ENCODE measurements at places on chromosomes 5 and 9. TPM values are rescaled to one million over a fixed set of nuclear protein-coding genes. Genes with fewer than 3 reads are reported as not detected.

Gene NEURL1B
- total RNA-seq = 35.0 TPM

DNA sequence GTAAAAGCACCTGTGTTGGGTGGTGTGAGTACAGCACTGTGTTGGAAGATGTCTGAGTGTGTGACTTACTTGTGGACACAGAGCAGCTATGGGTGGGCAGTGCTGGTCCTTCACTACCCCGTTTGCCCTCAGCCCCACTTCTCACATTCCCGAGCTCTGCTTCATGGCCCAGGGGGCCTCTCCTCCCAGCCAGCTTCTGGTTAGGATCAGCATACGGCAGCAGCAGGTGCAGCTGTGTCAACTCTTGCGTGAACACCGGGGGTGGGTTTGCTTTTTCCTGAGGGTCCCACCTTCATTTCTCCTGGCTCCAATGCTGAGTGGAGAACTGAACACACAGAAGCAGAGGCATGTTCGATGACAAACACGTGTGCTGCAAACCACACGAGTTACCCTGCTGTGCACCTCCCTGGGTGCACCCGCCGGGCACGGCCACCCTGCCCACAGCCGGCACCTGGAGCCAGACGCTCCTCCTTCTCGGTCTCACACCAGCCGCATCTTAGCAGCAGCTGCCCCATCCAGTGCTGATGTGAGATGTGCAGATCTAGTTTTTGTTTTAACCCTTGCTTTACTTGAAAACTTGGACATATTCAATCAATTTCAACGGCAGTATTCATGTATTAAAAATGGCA lies 14.9 kb upstream of the SLC6A3 start:
- DNase-seq = no peak

DNA sequence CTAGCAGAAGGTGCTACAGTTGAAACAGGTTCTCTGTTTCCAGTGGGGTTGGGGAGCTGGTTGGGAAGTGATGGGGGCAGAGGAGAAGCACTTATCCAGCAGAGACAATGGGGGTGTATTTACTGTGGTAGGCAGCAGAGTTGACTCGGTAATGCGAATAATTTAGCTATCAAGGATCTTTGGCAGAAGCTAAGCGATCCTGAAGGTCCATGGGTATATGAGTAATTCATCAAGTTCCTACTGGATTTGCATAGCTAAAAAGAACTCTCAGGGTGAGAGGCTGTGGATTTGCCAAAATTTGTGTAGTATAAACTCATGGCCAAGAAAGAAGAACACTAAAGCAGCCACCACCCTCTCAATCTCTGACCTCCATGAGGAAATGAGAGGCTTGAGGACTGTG lies 61.2 kb upstream of the EGFLAM start:
- no peak for DNase-seq

GRCh38 chr5:157732596-157733262 lies 1.5 kb downstream of the THG1L start:
- DNase-seq = no peak

DNA sequence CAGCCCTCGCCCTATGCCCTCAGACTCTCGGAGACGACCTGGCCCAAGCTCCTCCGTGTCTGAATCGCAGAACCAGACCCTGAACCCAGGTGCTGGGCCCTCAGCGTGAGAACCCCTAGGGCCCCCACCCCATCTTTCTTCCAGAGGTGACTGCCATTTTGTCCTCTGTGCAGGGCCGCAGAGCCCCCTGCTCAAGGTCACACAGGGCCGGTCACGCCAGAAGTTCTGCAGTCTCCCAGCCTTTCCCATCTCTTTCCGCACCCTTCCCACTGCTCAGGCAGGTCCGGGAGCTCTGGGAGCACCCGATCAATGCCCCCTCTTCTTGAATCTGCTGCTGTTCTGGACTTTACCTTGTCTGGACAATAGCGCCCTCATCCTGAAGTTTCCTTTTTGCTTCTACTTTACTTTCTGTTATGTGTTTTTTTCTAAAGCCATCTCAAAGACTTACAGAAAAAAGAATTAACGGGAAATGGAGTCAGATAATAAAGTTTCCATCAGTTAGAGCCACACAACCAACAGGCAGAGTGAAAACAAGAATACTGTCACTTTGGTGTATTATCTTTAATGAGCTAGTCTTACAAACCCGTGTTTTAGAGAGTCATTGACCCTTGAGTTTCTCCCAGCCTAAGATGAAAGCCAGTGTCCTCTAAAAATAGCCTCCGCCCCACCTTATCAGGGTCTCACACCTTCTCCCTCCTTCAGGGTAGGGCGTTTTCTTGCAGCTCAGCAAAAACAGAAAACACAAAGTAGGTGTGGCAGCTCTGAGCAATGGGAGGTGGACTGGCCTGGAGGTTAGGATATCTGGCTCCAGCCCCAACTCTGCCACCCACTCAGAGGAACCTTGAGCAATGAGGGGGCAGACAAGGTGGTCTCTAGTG lies 1.8 kb downstream of the TMOD1 start:
- peak; percentile 44 for DNase-seq

- no peak for DNase-seq
Observed at GRCh38 chr5:104084896-104085295, 522.3 kb upstream of the NUDT12 start.
